Calu3 (cell line): ENCODE measurements at places on chromosomes 4 and X. TPM values are rescaled to one million over a fixed set of nuclear protein-coding genes. Genes with fewer than 3 reads are reported as not detected.
A peak's percentile ranks its signal among the peaks of the same experiment; 100 is the strongest.

DNA sequence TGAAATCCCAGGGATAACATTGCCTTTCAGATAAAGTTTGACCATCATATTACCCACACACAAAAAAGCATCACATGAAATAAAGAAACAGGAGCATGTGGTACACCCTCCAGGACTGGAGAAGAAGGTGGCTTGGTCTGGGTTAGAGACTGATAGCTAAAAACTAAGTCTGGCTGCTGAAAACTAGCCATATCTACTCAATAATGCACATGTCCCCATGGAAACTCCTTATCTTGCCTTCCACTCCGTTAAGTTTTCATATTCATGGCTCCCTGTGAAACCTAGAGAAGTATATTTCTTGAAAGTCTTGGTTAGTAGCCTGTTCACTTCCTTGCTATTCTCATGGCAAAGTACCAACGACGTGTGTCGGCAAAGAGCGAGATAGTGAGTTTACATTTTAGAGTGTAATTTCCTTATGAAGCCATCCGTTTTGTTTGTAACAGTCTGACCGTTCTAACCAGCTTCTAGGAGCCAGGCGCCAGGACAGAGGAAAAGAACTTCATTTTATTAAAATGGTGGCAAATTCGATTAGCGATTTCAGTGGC is 6.7 kb upstream of the DCTD start:
- no peak for DNase-seq

The DOCK11 gene
- total RNA-seq, result 1.4 and 1.9 TPM in 2 replicates

DNA sequence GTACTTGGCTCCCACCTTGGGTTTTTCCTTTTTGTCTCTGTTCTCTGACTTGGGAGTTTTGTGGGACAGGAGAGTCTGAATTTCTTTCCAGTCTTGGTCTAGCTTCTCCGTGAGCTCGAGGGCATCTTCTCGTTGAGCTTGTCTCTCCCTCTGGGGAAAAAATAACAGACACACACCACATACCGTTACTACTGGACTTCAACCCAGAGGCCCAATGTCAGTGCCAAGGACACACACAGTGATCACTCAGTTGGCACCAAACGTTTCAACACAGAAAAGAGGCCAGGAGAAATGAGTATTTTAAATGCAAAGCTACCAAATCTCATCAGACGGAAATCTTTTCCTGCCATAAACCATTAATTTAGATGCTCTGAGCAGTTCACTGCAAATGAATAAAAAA is 9.7 kb downstream of the NOP14 start:
- no peak for DNase-seq

The PDGFRA gene
- total RNA-seq, result not detected in 2 replicates

The GALNTL6 gene
- not detected in 2 replicates for total RNA-seq

DNA sequence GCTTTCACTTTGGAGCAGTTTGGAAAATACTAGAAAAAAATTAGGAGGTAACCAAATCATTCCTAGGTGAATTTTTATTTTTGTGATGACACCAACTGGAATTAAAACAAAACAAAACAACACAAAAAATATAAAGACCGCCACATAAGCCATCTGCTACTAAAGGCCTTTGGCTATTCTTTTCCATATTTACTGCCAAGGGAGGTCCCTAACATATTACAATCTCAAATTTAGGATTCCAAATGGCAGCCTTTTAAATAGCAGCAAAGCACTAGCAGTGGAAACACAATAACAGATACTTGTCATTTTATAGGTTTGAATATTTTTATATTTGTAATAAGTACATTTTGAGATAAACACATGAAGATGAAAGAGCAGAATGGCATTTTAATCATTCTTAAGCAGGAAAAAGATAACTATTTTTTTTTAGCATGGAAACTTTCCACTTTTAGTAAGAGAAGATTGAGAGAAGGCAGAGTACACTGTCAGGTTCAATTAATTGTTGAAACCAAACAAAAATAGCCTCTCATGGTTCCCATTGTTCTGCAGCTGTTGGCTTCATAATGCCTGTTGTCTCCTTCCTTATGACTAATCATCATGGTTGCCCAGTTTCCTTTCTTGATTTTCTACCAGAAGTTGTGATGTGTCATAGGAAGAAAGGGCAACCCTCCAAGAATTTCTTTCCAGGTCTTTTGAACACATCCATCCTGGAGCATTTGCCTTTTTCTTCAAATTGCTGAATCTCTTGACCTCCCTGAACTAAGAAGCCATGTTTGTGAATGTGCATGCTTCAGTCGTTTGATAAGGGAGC is 219.0 kb upstream of the EMCN start:
- no peak for DNase-seq

The GRIPAP1 gene
- 92.8 and 97.8 TPM in 2 replicates for total RNA-seq

The CLTRN gene
- total RNA-seq, result 35.3 and 61.4 TPM in 2 replicates

- DNase-seq, result no peak
Measured at GRCh38 chr4:148076964-148077363, 345.1 kb downstream of the ARHGAP10 start.

DNA sequence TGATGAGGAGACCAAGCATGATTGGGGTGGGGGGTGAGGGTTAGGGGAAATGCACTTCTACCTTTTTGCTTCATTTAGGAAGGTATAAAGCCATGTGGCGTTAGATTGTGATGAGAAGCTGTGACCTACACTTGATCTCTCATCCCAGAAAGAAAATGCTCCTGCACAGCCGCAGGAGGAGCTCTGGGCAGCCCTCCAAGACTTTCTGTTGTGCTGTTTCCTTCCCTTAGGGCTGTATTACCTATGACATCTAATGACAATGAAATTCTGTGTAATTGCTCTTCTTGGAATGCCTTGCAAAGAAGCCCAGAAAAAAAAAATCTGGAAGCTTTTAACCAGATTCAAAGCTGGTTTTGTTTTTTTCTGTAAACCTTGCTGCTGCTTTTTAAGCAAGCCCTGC is 13.4 kb downstream of the PRPS2 start:
- no peak for DNase-seq

- DNase-seq, result no peak
Measured at GRCh38 chr4:53199356-53199755, 166.5 kb downstream of the SCFD2 start.

The SPANXN1 gene
- not detected in 2 replicates for total RNA-seq

The FAT1 gene
- 197 and 210 TPM in 2 replicates for total RNA-seq

The STBD1 gene
- total RNA-seq, result 3.2 and 5.0 TPM in 2 replicates

GRCh38 chr4:168919706-168920324 is 90.2 kb downstream of the CBR4 start:
- DNase-seq, result no peak

DNA sequence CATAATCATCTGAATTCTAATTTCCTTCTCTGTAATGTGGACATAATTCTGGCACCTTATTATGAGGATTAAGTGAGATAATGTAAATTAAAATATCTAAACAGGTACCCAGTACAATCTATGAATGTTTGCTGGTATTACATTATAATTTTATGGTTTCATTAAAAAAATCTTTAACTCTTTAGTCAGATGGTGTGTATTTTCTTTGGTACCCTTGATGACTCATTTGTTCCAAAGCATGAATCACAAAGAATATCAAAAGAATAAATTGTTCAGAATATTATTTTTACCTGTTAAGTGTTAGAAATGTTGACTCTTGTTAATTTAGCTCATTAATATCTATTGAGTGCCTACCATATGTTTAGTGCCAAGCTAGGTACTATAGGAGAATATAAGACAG is 74.3 kb downstream of the SNX25 start:
- DNase-seq, result no peak

The NUP62CL gene
- 14.6 and 18.0 TPM in 2 replicates for total RNA-seq

DNA sequence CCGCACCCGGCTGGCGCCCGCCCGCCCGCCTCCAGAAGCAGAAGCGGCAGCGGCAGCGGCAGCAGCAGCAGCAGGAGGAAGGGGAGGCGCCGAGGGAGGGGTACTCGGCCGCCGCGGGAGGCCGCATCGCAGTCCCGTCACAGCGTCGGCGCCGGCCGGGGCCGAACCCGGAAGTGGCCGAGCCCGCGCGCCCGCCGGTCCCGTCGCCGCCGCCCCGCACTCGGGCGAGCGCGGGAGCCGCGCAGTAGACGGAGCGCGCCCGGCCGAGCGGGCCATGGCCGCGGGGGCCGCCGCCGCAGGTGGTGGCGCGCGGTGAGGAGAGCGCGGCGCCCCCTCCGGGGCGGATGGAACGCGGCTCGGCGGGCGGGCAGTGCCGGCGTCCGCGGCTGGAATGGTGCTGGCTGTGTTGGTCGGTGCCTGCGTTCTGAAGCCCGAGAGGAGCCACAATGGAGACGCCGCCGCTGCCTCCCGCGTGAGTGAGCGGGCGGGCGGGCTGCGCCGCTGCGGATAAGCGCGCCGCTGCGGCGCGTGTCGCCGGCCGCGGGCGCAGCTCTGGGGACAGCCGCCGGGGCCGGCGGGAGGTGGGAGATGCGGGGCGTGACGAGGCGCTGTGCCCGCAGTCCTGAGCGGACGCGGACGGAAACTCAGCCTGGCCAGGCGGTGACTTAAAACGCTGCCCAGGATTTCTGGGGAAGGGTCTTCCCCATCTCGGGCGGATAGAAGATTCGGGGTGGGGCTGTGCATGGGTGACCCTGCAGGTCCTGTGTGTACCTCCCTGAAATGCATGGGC is at the start of gene KLHL2:
KLHL2 (plus strand) TSS at position 131 of the 790 bp plus-strand sequence; CDS start at position 447, 316 bp downstream.
- peak; percentile 72 for DNase-seq

The FGFBP2 gene
- total RNA-seq, result not detected in 2 replicates

DNA sequence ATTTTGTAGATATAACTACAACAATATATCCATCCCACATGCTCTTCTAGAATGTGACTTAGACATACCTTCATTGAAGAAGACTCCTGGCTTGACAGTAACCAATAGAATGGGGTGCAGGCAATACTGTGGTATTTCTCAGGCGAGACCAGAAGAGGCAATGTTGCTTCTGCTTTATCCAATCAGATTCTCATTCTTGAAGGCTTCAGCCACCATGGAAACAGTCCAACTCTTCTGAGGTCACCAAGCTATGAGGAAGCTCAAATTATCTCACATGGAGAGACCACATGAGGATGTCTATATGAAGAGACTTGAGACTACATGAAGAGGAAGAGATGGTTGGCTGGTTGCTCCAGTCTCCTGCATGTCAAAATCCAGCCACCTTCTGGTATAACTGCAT is 469.9 kb downstream of the PCDH10 start:
- DNase-seq, result no peak

The SCRG1 gene
- not detected in 2 replicates for total RNA-seq

GRCh38 chrX:47186096-47186740 is 7.4 kb upstream of the UBA1 start:
- DNase-seq, result no peak

GRCh38 chr4:76783836-76784235 is 114.1 kb downstream of the SOWAHB start:
- DNase-seq, result no peak

The HSFX1 gene
- 1.3 and 3.4 TPM in 2 replicates for total RNA-seq

DNA sequence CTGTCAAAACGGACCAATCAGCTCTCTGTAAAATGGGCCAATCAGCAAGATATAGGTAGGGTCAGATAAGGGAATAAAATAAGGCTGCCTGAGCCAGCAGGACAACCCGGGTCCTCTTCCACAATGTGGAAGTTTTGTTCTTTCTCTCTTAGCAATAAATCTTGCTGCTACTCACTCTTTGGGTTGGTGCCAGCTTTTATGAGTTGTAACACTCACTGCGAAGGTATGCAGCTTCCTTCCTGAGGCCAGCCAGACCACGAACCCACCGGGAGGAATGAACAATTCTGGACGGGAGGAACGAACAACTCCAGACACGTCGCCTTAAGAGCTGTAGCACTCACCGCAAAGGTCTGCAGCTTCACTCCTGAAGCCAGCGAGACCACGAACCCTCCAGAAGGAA is 287.8 kb downstream of the RAPGEF2 start:
- DNase-seq, result peak; percentile 56

- DNase-seq, result no peak
Measured at GRCh38 chr4:24949970-24950369, 37.1 kb upstream of the CCDC149 start.

GRCh38 chr4:68995292-68995691 is 43.7 kb upstream of the UGT2A3 start:
- no peak for DNase-seq

- no peak for DNase-seq
Measured at GRCh38 chrX:70240751-70241150, 6.3 kb downstream of the AWAT1 start.

GRCh38 chrX:63514569-63515080 is 163.5 kb upstream of the SPIN4 start:
- DNase-seq, result no peak

- no peak for DNase-seq
Measured at GRCh38 chr4:25313201-25313895, 774 bp downstream of the ZCCHC4 start.

The RAB33A gene
- not detected in 2 replicates for total RNA-seq

DNA sequence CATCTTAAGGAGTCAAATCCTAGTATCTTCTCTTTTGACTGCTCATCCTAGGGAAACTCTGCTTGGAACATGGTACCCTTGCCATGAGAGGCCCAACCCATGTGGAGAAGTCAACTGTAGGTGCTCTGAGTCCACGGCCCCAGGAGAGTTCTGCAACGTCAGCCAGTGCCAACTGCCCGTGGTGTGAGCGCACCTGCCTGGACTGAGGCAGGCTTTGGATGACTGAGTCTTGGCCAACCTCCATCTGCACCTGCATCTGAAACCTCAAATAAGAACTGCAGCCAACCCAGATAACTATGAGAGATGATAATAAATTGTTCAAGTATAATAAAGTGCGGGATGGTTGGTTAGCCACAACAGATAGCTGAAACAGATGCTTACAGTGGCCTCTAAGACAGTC is 772.0 kb downstream of the TRIML1 start:
- DNase-seq, result no peak

DNA sequence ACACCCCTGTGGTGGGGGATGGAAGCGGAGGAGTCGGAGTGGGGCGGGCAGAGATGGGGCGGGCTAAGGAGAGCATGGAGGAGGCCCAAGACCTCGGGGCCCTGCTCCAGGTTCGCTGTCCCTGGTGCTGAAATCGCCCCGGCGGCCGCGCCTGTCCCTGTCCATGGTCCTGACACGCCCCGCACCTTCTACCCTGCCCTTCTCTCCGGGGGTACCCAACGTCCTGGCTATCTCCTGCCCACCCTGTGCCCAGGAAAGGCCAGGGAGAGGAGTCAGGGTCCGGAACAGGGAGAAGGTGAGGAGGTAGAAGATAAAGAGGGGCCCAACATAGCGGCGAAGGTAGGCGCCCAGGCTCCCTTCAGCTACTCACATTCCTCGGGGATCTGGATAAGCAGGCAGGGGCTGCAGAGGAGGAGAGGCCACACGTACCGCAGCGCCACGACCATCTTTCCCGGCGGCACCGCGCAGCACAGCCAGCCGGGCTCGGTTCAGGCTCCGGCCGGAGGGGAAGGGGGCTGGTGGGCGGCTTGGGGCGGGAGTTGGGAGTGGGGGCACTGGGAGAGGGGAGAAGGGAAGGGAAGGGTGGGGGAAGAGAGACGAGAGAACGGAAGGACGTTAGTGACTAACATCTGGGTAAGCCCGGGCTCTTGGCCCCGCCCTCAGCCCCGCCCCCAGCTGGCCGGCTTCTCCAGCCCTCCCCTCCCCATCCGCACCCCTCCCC is 10.4 kb downstream of the L1CAM start:
- DNase-seq, result peak; percentile 68

The RAB40AL gene
- 1.4 and 1.9 TPM in 2 replicates for total RNA-seq

The CSAG1 gene
- not detected in 2 replicates for total RNA-seq

GRCh38 chr4:67973608-67974007 is 10.3 kb upstream of the TMPRSS11A start:
- DNase-seq, result no peak

The ARHGAP36 gene
- not detected in 2 replicates for total RNA-seq

GRCh38 chrX:37754516-37754915 is 25.3 kb upstream of the CYBB start:
- DNase-seq, result no peak

The EREG gene
- total RNA-seq, result 413 and 422 TPM in 2 replicates
